Pancreas (tissue), 10 donors: ENCODE measurements at places on chromosomes 5 and 9.
A peak's percentile ranks its signal among the peaks of the same experiment; 100 is the strongest.

GRCh38 chr9:134663753-134664415, 22.3 kb downstream of the COL5A1 start:
- no peaks in the 10 kb centered on the region for H3K4me1 ChIP-seq
- H3K27me3 ChIP-seq = no peaks in the 10 kb centered on the region
- no peak overlapping the region for H3K27ac ChIP-seq
- DNase-seq = no peak
- H3K36me3 ChIP-seq = no peaks in the 10 kb centered on the region
- no peak overlapping the region for H3K4me3 ChIP-seq

GRCh38 chr9:125460883-125461635, 199.4 kb downstream of the GAPVD1 start:
- no peaks in the 10 kb centered on the region for H3K4me1 ChIP-seq
- H3K27ac ChIP-seq = no peak overlapping the region
- no peaks in the 10 kb centered on the region for H3K36me3 ChIP-seq
- no peak overlapping the region for H3K4me3 ChIP-seq
- H3K27me3 ChIP-seq = no peaks in the 10 kb centered on the region
- no peak for DNase-seq

DNA sequence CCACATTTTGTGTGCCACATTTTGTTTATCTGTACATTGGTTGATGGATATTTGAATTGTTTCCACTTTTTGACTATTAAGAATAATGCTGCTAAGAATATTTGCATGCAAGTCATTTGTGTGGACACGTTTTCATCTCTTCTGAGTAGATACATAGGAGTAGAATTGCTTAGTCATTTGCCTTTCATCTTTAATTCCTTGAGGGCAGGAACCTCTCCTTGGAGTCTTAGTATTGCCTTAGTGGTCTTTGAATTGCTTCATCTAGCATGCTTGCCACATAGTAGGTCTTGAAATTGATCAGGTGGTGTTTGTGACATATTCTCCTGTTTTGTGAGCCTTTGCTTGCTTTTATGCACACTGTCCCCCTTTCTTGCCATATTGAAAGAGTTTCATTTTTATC, 128.5 kb downstream of the NR3C1 start:
- no peak for DNase-seq
- H3K4me1 ChIP-seq = no peaks in the 10 kb centered on the region
- no peaks in the 10 kb centered on the region for H3K27me3 ChIP-seq
- no peak overlapping the region for H3K4me3 ChIP-seq
- peaks cover 6% of the 10 kb centered on the region for H3K36me3 ChIP-seq

DNA sequence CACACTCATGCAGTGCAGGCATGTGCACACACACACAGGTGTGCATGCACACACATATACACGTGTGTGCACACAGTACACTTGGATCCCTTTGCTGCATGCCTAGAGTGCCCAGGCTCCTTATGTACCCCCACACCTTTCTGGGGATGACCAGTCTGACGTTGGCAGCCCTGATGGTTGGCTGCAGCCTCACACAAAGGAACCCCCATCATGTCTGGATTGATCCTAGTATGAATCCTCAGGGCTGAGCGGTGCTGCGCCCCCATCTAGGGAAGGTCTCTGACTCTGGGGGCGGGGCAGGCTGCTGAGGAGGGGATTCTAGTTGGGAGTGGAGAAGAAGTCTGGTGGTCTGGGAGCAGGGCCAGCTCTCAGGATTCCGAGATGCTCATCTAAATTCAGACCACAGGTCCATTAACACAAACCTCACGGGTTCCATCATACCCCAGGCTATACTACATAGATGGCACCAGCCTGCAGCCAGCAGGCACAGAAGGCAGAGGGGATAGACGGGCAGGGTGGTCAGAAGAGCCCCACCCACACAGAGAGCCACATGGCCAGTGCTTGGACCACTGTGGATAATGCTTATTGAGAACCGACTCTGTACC, 50.5 kb upstream of the OLFM1 start:
- DNase-seq = no peak
- no peaks in the 10 kb centered on the region for H3K4me1 ChIP-seq
- H3K36me3 ChIP-seq = no peaks in the 10 kb centered on the region
- no peaks in the 10 kb centered on the region for H3K27me3 ChIP-seq

DNA sequence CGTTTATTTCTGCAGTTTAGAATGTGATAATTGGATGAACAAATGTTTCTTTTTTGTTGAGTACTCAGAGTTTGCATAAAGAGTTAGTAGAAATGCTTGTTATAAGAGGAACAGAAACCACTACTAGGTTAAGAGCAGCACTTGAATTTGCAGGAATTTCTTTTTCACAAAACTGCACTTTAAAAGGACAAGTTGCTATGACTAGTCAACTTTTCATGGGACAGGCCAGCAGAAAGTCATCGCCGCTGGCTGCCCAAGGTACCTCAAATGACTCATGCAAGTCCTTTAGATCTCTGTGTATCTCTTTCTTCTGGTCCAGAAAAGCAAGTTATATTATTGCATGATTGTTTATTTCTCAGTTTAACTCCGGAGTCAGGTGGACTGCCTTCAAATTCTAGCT, 97.3 kb upstream of the HMHB1 start:
- no peaks in the 10 kb centered on the region for H3K36me3 ChIP-seq
- H3K4me1 ChIP-seq = no peaks in the 10 kb centered on the region
- DNase-seq = no peak
- no peaks in the 10 kb centered on the region for H3K27me3 ChIP-seq

DNA sequence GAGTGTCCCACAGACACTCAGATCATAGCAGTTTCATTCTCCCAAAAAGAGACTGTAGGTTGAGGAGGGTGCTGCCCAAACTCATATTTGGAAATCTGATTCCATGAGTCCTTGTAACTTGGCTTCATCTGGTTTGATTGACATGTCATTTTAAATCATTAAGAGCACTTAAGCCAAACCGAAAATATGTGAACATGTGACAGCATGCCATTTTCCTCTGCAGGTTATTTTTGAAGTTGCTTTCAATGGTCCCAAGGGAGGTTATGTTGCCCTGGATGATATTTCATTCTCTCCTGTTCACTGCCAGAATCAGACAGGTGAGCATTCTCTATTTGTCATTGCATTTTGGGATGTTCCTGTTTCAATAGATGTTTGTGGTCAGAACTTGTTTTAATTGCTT, 87.6 kb downstream of the MAMDC2 start:
- no peak overlapping the region for H3K4me3 ChIP-seq
- H3K27ac ChIP-seq = no peak overlapping the region
- DNase-seq = no peak
- H3K27me3 ChIP-seq = no peaks in the 10 kb centered on the region
- H3K36me3 ChIP-seq = no peaks in the 10 kb centered on the region

GRCh38 chr5:33363537-33363936, 77.2 kb upstream of the TARS1 start:
- H3K36me3 ChIP-seq = no peaks in the 10 kb centered on the region
- H3K27me3 ChIP-seq = no peaks in the 10 kb centered on the region
- H3K4me1 ChIP-seq = no peaks in the 10 kb centered on the region
- DNase-seq = no peak
- no peak overlapping the region for H3K27ac ChIP-seq

GRCh38 chr5:156394642-156395305, 67.8 kb downstream of the SGCD start:
- H3K27me3 ChIP-seq = no peaks in the 10 kb centered on the region
- DNase-seq = no peak
- H3K36me3 ChIP-seq = no peaks in the 10 kb centered on the region

DNA sequence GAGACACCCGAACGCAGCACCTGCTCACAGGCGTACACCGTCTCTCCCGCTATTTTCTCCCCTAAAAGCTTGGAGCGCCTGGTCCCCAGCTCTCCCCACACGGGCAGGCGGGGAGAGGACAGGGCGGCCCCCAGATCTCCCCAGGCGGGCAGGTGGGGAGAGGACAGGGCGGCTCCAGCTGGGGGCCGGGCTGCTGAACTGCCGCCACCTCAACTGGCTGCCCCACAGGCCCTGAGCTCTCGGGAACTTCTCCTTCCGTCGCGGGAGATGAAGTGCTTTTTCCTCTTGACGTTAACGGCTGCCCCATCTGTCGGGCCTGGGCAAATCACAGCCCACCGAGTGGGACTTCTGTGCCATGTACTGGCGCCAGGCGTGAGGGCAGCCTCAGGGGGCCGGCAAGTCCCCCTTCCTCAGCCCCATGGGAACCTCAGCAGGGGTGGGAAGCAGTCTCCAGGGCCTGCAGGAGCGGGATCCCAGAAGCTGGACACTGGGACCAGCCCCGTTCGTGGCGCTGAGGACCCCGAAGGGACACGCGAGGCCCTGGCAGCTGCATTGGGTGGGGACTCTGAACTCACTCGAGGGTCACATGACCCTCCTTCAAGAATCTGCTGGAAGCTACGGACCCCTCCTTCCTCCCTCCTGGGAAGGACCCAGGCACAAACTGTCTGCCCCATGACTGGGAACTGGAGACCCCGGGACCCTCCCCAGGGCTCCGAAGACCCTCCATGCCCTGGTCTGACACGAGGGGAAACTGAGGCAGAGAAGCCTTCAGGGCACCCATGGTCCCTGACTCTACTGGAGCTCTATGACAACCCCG, 5.7 kb upstream of the EGFL7 start:
- H3K27me3 ChIP-seq = no peaks in the 10 kb centered on the region
- H3K4me3 ChIP-seq = no peak overlapping the region
- DNase-seq = peak; percentile 2
- no peak overlapping the region for H3K27ac ChIP-seq

DNA sequence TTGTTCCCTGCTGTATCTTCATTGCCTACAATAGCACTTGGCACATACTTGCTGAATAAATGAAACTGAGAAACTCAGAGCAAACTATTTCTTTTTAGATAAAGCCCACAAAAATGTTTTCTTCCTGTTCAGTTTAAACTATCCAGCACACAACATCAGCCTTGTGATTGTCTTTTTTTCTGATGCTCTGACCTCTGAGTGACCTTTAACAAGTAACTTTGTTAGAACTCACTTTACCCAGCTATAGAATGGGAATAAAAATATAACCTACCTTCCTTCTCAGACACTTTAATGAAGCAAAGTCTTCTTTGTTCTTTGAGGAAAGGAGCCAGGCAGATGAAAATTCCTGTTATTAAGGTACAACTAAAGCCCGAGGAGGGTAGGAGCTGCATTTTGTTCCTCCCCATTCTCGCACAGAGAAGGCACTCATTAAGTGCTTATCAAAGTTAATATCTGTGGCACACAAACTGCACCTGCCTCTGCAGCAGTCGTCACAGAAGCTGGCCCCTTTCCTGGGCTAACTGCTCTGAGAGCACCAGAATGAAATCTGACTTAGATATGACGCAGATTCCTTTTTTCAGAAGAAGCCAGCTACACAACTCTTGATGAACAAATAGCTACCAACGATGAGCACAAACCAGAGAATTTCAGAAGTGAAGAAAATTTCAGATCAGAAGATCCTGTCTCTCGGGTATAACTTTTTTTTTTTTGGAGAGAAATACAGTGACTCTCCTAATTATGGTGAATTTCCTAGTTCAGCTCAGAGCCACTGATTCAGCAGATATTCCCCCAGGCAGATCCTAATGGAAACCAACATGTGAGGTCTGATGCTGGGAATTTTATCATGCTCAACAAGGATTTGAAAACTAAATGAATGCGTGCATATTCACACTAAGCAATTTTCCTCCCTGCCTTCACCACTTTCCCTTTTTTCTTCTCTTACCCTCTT, 31.0 kb upstream of the NR3C1 start:
- no peak overlapping the region for H3K4me3 ChIP-seq
- H3K4me1 ChIP-seq = no peaks in the 10 kb centered on the region
- H3K27ac ChIP-seq = peak overlapping the region; percentile 41

DNA sequence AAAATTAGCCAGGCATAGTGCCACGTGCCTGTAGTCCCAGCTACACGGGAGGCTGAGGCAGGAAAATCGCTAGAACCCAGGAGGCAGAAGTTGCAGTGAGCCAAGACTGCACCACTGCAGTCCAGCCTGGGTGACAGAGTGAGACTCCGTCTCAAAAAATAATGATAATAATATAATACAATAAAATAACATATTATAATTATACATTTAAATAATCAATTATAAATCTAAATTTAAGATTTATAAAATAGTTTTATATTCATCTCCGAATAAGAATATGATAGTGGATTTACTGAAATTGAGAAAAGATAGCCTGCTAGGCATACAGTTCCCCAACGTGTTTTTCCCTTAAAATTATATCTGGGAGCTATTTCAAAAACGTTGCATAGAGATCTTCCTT, 599.6 kb downstream of the CDH18 start:
- DNase-seq = no peak
- H3K27ac ChIP-seq = no peak overlapping the region
- H3K4me1 ChIP-seq = no peaks in the 10 kb centered on the region
- H3K27me3 ChIP-seq = no peaks in the 10 kb centered on the region
- no peak overlapping the region for H3K4me3 ChIP-seq
- H3K36me3 ChIP-seq = no peaks in the 10 kb centered on the region

- H3K27me3 ChIP-seq = no peaks in the 10 kb centered on the region
- no peak overlapping the region for H3K4me3 ChIP-seq
- DNase-seq = no peak
- H3K36me3 ChIP-seq = no peaks in the 10 kb centered on the region
Measured at GRCh38 chr5:14777187-14777586, 94.4 kb downstream of the ANKH start.

GRCh38 chr9:124285903-124286291, 28.1 kb downstream of the NEK6 start:
- H3K27ac ChIP-seq = no peak overlapping the region
- no peaks in the 10 kb centered on the region for H3K36me3 ChIP-seq
- peaks cover 49% of the 10 kb centered on the region for H3K4me1 ChIP-seq
- no peak for DNase-seq
- no peaks in the 10 kb centered on the region for H3K27me3 ChIP-seq

DNA sequence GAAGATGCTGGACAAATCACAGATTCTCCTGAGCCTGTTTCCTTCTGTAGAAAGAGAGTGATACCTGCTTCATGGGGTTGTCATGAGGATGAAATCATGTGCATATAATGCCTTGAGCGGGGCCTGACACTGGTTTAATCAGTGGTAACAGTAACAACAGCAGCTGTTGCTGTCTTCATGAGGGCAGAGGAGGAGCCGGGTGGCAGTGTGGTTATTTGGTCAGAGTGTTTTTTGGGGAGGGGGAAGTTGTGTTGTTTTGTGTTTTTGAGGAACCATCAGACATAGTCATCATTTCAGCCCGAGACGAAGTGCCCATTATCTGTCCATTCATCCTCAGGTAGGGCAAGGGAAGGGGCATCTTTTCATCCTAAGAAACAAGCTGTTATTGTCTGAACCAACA, 44.0 kb downstream of the NEURL1B start:
- peaks cover 20% of the 10 kb centered on the region for H3K4me1 ChIP-seq
- no peaks in the 10 kb centered on the region for H3K36me3 ChIP-seq
- no peaks in the 10 kb centered on the region for H3K27me3 ChIP-seq
- H3K27ac ChIP-seq = no peak overlapping the region
- H3K4me3 ChIP-seq = no peak overlapping the region

GRCh38 chr9:101138509-101138908, 110.0 kb downstream of the PLPPR1 start:
- no peak for DNase-seq
- H3K27me3 ChIP-seq = no peaks in the 10 kb centered on the region
- no peak overlapping the region for H3K4me3 ChIP-seq
- no peak overlapping the region for H3K27ac ChIP-seq
- no peaks in the 10 kb centered on the region for H3K36me3 ChIP-seq

DNA sequence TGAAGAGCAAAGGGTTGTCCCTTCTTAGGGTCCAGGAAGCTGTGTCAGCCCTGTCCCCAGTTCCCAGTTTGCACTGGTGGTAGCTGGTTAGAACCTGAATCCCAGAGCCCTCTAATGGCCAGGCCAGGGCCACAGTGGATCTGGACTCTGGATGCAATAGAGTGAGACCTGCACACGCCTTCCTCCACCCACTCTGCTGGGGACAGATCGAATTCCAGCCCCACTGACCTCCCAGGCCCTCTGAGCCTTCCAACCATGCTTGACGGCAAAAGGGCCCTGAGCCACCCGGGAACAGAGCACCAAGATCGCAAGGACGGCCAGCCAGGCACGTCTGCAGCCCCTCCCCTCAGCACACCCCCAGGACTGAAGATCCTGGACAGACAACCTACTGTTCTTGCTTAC, 23.7 kb downstream of the NAIF1 start:
- H3K4me3 ChIP-seq = no peak overlapping the region
- H3K4me1 ChIP-seq = no peaks in the 10 kb centered on the region
- H3K27me3 ChIP-seq = no peaks in the 10 kb centered on the region
- no peak for DNase-seq
- H3K27ac ChIP-seq = no peak overlapping the region
